Stimulated activated CD4-positive, alpha-beta T cell treated with anti-CD3 and anti-CD28 coated beads, Interleukin-2, amount 100 ng/mL, for 48 hours (primary cell): ENCODE measurements at places on chromosomes 1 and 21.

DNA sequence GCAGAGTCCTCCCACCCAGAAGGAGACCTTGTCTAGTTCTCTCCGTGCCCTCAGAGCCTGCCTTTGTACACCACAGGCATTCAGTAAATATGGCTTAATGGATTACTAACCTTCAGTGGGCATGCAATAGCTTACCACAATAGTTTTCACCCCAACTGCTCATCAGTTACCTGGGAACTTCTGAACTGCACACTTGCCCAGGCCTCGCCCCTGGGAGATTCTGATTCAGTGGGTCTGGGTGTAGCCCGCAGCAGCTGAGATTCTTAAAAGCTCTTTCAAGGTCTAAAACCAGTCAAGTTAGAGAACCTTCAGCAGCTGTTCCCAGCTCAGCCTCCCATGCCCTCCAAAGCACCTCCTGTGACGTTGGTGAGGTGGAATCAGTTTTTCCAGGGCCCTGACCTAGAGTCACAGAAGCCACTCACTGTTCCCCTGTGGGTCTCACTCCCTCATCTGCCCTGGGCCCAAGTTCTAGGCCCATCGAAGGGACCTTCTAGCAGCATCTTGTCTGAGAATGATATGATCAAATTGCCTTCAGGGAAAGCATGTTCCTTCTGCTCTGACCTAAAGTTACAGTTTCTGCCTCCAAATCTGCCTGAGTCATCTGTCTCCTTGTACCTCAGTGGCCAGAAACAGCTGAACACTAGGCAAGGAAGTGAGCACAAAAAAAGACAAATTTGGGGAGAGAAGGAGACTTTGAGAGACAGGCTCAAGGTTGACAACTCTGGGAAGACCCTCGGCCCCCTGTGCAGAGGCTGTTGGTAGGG is 10.8 kb downstream of the ASAP3 start:
- no peak for DNase-seq

DNA sequence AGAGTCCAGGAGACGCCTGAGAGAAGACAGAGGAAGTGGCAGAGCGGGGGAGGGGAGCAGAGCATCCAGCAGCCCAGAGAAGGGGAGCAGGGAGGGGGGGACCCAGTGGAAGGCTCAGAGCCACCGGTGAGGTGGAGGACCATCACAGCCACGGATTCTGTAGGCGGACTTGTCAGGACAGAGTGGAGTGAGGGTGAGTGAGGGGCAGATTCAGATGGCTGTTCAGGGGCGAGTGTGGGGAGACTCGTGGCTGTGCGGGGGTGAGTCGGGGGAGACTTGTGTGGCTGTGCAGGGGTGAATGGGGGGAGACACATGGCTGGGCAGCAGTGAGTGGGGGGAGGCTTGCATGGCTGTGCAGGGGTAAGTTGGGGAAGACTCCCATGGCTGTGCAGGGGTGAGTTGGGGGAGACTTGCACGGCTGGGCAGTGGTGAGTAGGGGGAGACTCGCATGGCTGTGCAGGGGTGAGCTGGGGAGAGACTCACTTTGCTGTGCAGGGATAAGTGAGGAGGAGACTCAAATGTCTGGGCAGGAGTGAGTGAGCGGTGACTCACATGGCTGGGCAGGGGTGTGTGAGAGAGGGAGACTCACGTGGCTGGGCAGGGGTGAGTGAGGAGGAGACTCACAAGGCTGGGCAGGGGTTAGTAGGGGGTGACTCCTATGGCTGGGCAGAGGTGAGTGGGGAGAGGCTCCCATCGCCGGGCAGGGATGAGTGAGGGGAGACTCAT is 56.8 kb upstream of the ABCG1 start:
- DNase-seq, result no peak

- DNase-seq, result no peak
Measured at GRCh38 chr1:54520631-54521321, 27.3 kb upstream of the ACOT11 start.

GRCh38 chr1:180777072-180777689 is 135.5 kb upstream of the KIAA1614 start:
- no peak for DNase-seq

- DNase-seq, result no peak
Measured at GRCh38 chr1:227323967-227324268, 5.6 kb upstream of the CDC42BPA start.

- DNase-seq, result no peak
Measured at GRCh38 chr1:204894606-204895005, 23.9 kb downstream of the NFASC start.

DNA sequence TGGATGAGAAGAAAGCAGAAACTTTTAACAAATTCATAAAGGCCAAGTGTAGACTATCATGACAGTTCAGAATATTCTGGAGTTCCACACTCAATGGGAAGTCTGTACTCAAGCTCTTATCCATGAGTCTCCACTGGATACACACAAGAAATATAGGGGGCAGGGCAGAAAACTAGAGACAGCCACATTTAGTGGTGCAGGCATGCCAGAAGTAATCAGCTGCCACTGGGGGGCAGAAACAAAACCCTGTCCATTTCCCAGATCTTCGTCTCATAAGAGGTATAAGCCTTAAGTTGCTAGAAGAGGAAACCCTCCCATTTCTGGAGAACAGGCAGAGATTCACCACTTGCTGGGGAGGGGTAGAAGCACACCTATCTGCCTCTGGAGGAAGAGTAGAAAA is 166.8 kb upstream of the GALNT2 start:
- DNase-seq, result no peak

DNA sequence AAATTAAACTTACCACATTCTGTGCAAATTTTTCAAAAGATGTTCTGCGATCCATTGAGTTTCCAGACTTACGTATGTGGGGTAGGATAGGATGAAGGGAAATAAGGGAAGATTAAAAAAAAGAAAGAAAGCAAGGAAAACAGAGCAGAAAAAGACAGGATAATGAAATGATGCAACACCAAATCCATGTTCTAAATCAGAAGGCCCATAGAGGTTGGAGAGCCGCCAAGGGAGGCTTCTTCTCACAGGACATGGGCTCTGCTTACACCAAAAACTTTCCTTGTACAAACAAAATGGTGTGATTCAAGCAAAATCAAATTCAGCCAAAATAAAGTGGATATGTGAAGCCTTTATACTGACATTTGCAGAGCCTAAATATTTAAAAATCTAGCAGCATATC is 189.5 kb upstream of the GREM2 start:
- no peak for DNase-seq

DNA sequence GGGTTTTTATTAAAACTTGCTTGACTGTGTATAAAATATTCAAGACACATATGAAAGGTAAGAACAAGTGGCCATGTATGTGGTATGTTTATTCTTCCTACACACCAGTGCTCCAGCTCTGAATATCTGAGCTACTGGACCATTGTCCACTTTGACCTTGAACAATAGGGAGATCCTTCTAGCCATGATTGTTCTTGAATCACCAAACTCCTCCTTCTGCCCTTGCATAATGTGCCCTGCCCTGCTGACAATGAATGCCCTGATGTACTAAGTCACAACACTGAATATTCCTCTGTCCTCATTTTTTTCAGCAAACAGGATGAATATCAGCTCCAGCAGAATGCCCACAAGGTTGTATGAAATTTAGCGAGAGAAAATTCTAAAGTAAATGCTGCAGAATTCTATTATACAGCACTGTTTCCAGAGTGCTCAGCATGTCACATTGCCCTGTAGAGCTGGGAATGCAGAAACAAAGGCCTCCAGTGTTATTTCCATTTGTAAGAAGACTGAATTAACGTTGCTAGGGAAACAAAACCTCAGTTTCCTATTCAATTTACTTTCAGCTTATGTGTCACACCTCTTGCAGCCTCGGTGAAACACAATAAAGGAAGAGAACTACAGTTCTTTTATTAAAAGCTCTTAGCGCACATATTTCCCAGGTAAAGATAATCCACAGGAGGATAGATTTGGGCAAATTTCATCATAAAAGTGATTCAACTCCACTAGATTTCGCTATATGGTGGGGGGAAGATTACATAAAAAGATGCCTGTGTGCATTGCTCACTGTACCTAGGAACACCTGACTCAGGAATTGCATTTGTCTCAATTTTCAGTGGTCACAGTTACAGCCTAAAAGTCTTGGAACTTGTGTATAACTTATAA is 187.4 kb upstream of the ATP1B1 start:
- no peak for DNase-seq

DNA sequence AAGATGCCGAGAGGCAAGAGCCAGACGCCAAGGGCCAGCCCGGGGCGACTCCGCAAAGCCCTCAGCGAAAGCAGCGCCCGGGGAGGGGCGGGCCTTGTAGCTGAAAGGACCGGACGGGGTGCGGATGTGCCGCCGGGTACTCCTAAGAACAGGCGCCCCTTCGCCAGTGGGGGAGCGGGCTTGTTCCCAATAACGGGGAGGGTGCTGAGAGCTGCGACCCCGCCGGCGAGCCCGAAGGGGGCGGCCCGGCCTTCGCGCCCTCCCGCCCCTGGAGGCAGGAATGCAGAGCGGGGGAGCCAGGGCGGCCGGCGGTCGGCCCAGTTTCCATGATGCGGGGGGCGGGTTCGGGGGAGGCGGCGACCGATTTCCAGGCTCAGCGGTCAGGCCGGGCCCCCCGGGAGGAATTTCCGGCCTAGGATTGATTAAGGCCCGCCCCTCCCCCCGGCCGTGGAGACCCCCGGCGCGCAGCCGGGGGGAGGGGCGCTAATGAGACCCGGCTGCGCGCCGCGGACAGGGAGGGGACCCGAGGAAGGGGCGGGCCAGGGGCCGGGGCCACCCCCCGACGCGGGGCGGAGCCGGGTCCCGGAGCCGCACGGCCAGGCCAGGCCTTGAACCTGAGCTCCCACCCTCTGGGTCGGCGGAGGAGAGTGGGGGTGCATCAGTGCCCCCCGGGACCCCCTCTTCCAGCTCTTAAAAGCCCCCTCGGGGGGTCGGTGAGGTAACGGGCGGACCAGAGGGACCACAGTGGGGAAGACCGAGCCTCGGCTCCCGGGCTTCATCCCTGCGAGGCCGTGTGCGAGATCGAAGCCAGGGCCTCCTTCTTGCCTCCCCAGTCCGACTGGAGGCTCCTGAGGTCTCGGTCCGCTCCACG is 898 bp upstream of the TMEM200B start:
- DNase-seq, result peak; percentile 59

- DNase-seq, result no peak
Measured at GRCh38 chr1:17218939-17219338, 14.0 kb downstream of the PADI1 start.

- DNase-seq, result no peak
Measured at GRCh38 chr1:244303610-244303969, 148.1 kb downstream of the ADSS2 start.

DNA sequence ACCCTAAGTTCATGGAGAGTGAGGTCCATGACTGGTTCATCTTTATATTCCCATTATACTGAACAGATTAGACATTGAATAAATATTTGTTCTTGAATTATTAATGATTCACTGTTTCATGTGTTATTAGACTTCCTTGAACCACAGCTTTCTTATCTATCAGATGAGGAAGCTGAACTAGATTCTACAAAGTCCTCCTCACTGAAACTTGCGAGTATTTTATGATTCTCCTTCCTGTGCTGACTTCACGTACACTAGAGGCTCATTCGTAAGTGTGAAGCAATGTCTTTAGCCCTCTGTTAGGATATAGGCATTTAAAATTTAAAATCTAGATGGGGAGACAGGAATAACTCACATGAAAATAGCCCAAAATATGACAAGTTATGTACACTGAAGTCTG is 95.6 kb upstream of the IRF2BP2 start:
- no peak for DNase-seq

DNA sequence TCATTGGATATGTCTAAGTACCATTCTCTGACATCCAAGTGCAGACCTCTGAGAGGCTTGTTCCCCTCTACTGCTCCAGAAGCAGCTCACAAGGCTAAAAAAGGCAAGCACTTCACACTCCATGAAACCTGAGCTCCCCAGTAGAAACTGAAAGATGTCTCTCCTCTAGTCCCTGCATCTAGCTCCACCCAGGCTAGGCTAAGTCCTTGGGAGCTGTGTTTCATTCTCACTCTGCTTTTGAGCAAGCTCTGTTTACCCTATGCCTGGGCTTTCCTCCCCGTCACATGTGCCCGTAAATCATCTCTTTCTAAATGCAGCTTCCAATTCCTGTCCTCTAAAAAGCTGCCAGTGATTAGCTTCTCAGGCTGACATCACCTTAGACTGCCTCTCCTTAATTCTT is 39.0 kb downstream of the LRRC71 start:
- DNase-seq, result no peak

GRCh38 chr1:63943393-63943792 is 169.6 kb downstream of the ROR1 start:
- no peak for DNase-seq
